ENCODE measurements at places on chromosomes 7 and 10.

GRCh38 chr10:113867904-113868303, 13.4 kb downstream of the NHLRC2 start:
- no peak for DNase-seq

- no peak for DNase-seq
Observed at GRCh38 chr10:131731780-131732630, 168.8 kb upstream of the PPP2R2D start.

- no peak for DNase-seq
Observed at GRCh38 chr10:63206997-63207811, 74.1 kb downstream of the NRBF2 start.

DNA sequence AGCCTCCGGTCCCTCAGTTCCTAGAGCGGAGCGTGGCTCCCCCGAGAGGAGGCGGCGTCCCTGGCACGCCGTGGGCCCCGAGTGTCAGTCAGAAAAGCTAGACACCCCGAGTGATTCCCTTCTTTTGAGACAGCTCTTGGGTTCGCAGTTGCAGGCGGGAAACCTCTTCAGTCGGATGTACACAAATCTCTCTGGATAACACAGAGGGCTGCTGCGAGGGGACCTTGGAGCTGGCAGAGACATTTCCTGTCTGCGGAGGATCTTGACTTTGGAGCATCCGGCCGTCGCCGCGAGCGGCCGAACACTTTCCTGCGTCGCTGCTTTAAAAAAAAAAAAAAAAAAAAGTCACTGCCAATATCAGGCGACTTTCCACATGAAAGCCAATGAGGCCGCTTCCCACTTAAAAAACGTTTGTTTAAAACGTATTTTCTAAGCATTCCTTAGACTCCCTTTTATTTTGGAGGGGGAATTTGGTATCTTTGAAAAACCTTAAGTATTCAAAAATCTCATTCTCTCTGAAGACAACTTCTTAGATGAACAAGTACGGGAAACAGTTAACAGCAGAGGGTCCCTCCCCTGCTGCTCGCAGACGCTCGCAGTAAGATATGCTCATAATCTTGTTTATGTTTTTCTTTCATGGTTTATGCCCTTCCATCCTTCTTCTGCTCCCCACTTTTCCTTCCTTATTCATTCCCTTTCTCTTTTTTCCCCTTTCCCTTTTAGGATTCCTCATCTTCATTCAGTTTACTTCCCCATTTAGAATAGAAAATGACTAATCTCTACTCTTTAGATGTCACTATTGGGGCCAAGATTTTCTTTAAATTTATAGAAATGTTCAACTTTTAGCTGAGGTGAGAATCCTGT, 10.0 kb downstream of the HHEX start:
- DNase-seq, result peak; percentile 48

DNA sequence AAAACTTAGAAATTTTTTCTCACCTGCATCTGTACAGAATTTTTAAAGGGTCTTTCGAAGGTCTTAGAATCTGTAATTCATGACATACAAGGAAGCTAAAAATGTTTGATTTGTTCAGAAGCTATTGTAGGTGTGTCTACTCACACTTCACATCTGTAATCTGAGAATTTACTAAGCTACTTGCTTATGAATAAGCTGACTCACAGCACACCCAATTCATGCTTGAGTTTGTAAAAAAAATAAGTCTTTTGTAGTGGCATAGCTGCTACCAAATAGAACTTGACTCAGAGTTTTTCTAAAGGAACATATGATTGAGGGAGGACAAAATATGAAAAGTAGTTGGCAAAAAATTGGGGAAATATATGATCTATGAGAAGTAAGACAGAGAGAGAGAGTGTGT, 12.7 kb upstream of the AGR2 start:
- no peak for DNase-seq
